ENCODE measurements at places on chromosomes 16 and 17.
A peak's percentile ranks its signal among the peaks of the same experiment; 100 is the strongest.

DNA sequence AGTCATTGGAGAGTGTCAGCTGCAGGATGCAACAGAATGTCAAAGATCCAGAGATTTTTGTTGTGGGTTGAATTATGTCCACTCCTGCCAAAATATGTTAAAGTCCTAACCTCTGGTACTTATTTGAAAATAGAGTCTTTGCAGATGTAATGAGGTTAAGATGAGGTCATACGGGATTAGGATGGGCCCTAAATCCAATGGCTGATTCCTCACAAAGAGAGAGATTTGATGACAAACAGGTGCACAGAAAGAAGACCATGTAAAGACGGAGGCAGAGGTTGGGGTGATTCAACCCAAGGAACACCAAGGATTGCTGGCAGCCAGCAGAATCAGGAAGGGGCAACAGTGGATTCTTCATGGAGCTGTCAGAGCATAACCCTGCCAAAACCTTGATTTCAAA lies 34.5 kb upstream of the USP22 start:
- no peak for DNase-seq

- no peak for DNase-seq
Measured at GRCh38 chr17:76199469-76199868, 40.8 kb downstream of the RNF157 start.

GRCh38 chr17:57898487-57899311 lies 48.9 kb upstream of the MRPS23 start:
- DNase-seq, result no peak

- no peak for DNase-seq
Measured at GRCh38 chr17:8862213-8863056, 5.0 kb downstream of the PIK3R6 start.

GRCh38 chr16:2973093-2973492 lies 3.9 kb downstream of the PAQR4 start:
- DNase-seq, result no peak

GRCh38 chr17:1995321-1995892 lies 29.7 kb downstream of the RTN4RL1 start:
- DNase-seq, result no peak

DNA sequence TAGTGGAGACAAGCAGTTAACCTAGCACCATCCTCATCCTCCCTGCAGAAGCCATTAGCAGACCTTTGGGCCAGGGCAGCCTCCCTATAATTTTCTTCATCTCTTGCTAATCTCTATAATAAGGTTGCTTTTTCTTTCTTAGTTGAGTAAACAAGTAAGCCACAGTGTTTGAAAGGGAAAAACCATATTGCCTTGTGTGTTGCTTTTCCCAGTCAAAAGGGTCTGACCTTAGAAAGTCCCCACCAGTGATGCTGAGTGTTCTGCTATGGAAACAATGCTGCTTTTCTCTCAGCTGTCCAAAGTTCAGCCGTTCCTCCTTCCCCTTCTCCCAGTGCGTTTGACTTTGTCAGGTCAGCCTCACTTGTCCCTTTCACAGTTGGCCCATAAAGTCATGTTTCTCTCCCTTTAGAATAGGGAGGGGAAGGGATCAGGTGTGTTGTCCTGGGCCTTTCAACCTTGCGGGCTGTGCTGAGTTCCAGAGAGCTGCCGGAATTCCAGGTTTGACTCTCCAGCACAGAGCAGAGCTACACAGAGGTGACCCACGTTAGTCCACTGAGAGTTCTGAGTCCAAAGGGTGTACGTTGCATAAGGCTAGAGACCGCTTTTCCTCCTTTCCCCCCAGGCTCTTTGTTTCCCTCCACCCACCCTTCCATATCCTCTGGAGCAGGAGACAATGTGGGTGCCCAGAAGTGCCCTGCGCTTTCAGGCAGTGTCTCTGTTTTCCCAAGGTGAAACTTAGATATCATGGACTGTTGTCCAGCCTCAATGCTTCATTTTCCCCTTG lies 15.9 kb upstream of the CLEC18C start:
- DNase-seq, result no peak

- DNase-seq, result no peak
Measured at GRCh38 chr17:2466931-2467330, 44.8 kb downstream of the METTL16 start.

DNA sequence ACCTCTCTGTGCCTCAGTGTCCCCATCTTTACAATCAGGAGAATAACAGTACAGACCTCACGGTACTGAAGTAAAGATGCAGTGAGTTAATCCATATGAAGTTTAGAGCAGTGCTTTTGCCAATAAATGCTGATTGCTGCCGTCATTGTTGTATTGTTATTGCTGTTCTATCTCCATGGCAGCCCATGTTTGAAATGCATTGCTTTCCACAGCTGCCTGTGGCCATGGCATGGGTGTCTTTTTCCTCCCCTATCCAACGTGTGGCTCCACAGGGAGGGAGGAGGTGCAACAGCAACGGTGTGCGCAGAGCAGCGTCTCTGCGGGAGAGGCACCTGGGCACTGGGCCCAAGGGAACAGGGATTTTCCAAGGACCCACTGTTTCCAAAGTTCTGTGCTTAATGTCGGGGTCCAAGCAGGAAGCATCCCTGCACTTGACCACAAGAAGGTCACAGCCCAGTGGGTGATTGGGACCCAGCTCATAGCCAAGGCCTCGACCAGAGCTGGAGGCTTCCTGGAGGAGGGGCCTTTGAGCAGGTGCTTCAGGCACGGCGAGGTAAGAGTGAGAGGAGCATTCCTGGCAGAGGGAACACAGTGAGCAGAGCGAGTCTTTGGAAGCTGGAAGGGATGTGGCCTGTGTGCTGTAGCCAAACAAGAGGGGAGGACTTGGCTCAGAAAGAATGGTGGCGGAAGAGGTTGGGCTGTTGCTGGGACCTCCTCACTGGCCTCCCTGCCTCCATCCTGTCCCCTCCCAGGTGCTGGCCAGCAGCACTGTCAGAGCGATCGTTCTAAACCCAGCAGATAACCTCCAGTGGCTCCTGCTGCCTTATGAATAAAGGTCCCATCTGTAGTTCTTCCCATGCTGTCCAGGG lies 3.9 kb downstream of the RAI1 start:
- DNase-seq, result no peak

- DNase-seq, result peak; percentile 64
Measured at GRCh38 chr16:67884684-67885083, at the start of gene NRN1L. TSS of gene NRN1L (plus strand) at chr16:67884885. CDS start at chr16:67884904, 19 bp downstream.

GRCh38 chr16:48057048-48057447 lies 98.7 kb downstream of the ABCC12 start:
- no peak for DNase-seq

- no peak for DNase-seq
Measured at GRCh38 chr16:84665359-84665758, 17.0 kb downstream of the KLHL36 start.

- DNase-seq, result peak; percentile 98
Measured at GRCh38 chr17:27446569-27447301, 9.5 kb upstream of the KSR1 start.

GRCh38 chr17:61381537-61381936 lies 18.1 kb upstream of the TBX2 start:
- DNase-seq, result no peak

- DNase-seq, result no peak
Measured at GRCh38 chr17:34379868-34380267, 16.8 kb upstream of the CCL1 start.

DNA sequence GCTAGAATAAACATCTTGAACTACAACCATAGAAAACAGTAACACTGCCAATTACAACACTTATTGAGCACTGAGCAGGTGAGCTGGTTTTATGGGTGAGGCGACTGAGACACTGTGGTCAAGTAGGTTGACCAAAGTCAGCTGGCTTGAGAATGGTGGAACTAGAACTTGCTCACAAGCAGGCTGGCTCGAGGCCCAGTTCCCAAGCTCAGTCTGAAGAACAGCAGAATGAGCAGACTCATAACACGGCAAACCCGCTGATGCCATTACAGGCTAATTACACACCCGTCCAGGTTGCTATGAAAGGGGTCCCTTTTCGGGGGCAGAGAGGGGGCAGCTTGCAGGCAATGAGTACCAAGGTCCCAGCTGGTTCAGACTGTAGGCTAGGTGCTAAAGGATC lies 6.5 kb downstream of the ZZEF1 start:
- no peak for DNase-seq

DNA sequence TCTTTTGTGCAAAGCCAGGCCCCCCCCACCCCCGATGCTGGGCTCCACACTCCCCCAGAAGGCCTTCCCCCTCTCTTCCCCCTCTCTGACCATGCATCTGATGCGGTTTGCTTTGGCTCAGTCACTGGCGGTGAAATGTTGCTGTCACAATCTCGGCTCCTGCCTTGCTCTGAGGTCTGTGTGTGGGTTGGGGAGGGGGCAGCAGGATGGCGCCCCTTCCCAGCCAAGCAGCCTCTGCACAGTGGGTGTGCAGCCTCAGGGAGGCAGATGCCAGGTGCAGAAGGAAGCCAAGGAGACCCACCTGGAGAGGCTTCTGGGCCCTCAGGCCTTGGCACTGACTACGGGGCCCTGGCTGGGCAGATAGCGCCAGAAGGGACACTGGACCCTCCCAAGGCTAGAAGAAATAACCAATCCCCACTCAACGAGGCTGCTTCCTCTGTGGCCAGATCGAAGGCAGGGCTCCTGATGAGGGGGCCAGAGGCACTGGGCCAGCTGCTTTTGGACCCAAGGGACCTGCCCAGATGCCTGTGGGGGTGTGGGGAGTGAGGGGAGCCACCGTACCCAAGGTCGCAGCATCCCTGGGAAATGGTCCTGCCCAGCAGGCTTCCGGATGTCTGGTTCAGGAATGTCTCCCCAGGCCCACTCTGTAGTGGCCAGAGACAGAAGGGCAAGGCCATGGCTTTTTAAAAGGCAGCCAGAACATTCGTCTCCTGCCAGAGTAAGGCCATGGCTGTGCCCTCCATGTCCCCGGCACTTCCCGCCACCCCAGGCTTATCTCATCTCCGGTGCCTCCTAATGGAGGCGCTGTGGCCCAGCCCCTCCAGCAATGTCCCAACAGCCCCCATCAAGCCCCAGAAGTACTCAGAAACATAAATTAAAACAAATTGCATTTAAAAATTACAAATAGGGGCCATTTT lies 43.4 kb upstream of the SLC38A10 start:
- no peak for DNase-seq

DNA sequence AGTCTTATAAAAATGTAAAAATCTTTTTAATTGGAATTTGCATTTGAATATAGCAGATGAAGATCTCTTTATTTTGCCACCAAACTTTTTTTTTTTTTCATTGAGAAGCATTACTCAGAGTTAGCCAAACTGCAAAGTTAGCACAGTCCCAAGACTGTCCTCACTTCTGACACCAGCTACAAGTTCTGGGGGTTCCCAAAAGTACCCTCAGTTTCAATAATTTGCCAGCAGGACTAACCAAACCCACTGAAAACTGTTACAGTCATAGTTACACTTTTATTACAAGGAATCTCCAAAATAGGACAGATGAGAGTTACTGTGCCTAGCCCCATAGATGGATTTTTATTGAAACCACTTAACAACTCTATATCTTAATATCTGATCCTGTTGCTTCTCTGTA lies 144.1 kb downstream of the CHD9 start:
- DNase-seq, result no peak

- no peak for DNase-seq
Measured at GRCh38 chr16:70754851-70755600, 45.9 kb downstream of the VAC14 start.

- DNase-seq, result no peak
Measured at GRCh38 chr16:48910214-48910613, 300.2 kb upstream of the N4BP1 start.

GRCh38 chr17:5184288-5184687 lies 7.4 kb downstream of the ZNF594 start:
- DNase-seq, result no peak
